ENCODE measurements at places on chromosomes 4 and X.

DNA sequence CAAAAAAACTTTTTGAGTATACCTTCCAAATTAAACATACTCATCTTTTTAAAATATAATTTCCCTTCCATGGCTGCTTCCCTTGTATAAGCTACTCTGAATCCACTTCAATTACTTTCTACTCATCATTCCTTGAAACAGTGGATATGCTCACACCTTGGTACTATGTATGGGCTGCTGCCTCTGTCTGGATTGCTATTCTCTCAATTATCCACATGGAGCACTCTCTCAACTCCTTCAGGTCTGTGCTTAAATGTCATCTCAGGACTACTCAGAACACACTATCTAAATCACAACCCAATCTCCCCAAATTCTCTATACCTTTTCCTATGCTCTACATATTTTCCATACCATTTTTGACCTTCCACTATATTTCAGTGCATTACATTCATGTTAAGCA, 898.9 kb upstream of the EPHA5 start:
- DNase-seq = no peak

- DNase-seq = no peak
Measured at GRCh38 chr4:14167876-14168510, 540.5 kb upstream of the BOD1L1 start.

DNA sequence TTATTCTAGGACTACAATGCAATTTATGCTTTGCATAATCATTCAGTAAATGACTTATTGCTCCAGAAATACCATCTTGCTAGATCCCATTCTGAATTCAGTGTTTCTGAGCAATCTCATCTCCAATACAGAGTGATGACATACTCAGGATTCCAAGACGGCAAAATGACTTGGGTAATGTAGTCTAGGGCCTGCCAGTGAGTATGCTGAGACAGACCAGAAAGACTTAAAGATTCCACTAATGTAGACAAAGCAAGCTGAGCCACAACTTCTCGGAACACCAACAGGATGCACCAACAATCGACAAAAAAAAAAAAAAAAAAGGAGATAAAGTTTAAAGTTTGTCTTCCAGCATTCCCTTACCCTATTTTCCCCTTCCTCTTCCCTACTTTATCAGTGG, 919 bp upstream of the SEC24B start:
- DNase-seq = no peak

DNA sequence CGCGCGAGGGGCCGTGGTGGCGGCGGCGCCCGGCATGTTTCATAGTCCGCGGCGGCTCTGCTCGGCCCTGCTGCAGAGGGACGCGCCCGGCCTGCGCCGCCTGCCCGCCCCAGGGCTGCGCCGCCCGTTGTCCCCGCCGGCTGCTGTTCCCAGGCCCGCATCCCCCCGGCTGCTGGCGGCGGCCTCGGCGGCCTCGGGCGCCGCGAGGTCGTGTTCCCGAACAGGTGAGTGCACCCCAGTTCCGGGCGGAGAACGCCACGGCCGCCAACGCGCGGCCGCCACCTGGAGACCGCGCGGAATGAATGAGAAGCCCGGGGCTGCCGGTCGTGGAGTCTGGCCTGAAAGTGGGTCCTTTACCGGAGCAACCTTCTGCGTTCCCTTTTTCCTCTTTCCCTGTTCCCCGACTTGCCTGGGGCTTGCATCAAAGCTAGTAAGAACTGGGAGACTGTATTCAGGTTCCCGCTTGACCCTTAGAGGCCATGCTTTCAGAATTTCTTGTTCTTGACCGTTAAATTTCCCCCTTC, 429 bp downstream of the NOCT start:
- no peak for DNase-seq

GRCh38 chr4:78100060-78100459, 42.9 kb downstream of the FRAS1 start:
- DNase-seq = no peak

- DNase-seq = no peak
Measured at GRCh38 chr4:26355392-26356052, 34.7 kb downstream of the RBPJ start.
